ENCODE measurements at places on chromosomes 6 and 20.
A peak's percentile ranks its signal among the peaks of the same experiment; 100 is the strongest.

DNA sequence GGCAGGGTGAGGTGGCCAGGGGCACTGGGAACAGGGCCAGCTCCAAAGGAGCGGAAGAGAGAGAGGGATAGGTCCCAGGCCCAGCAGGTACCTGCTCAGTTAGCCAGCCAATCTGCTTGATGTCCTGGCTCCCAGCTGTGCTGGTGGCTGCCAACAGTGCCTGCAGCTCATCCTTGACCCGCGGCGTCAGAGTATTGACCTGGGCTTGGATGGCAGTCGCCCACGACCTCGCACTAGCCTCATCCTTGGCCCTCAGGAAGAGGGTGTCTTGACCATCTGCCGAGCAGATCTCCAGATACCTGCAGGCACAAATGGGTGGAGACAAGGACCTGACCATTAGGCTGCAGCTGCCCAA lies 11.1 kb upstream of the CDK5RAP1 start:
- no peak for DNase-seq

- no peak for DNase-seq
Observed at GRCh38 chr20:64220891-64221527, 34.5 kb upstream of the PCMTD2 start.

DNA sequence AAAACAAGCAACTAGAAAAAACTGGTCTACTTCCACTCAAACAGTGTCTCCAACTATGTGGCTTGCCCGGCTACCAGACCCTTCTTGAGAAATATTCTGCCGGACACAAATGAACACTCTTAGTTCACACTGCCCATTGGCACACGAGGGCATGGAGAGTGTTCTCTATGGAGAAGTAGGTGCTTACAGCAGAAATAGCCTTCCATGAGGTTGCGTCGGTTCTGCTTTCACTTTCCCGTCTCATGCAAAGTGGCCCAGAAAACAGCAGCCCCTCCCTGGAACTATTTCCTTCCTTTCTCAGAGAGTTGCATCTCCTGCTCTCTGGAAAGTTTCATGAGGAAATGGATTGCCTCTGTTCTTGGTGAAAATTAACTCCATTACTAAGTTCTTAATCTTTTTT lies 9.5 kb upstream of the HLA-DOA start:
- peak; percentile 62 for DNase-seq

GRCh38 chr6:104771258-104771832 lies 88.4 kb downstream of the HACE1 start:
- peak; percentile 74 for DNase-seq

DNA sequence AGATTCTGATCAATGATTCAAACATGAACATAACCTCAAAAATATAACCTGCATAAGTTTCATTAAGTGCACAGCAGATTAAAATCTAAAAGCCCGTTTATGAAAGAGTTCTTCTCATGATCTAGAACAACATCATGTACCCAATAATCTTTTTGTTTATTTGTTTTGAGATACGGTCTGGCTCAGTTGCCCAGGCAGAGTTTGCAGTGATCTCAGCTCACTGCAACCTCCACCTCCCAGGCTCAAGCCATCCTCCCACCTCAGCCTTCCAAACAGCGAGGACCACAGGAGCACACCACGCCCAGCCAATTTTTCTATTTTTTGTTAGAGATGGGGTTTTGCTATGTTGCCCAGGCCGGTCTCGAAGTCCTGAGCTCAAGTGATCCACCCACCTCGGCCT lies 149.7 kb downstream of the CDK19 start:
- no peak for DNase-seq

DNA sequence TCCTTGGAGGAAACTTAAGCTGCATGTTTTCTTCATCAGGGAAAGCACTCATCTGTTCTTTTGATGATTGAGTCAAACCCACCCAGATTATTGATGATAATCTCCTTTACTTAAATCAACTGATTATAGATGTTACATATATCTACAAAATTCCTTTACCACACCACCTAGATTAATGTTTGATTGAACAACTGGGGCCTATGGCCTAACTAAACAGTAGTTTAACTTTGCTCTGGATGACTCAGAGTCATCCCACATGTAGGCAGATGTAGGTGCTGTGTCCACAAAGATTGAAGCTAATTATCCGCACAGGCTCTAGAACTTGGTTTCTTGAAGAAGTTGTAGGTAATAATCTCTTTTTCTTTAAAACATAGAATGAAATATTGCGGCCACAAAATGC lies 42.2 kb downstream of the PKIB start:
- DNase-seq: no peak
